ENCODE measurements at places on chromosomes 4 and X. TPM values are rescaled to one million over a fixed set of nuclear protein-coding genes. Genes with fewer than 3 reads are reported as not detected.

DNA sequence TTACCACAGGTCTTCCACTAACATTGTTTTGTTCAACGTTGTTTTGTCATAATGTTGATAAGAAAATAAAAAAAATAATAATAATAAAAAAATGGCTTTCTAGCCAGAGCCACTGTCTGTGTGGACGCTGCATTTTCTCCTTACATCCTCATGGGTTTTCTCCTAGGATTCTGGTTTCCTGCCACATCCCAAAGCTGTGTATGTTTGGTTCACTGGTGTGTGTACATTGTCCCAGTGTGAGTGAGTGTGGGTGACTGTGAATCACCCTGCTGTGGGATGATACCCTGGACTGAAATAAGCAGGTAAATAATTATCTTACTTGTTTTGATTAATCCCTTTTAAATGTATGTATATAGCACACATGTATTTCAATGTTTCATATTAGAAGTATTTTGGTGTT, 2154.4 kb upstream of the AGA start:
- DNase-seq = no peak

DNA sequence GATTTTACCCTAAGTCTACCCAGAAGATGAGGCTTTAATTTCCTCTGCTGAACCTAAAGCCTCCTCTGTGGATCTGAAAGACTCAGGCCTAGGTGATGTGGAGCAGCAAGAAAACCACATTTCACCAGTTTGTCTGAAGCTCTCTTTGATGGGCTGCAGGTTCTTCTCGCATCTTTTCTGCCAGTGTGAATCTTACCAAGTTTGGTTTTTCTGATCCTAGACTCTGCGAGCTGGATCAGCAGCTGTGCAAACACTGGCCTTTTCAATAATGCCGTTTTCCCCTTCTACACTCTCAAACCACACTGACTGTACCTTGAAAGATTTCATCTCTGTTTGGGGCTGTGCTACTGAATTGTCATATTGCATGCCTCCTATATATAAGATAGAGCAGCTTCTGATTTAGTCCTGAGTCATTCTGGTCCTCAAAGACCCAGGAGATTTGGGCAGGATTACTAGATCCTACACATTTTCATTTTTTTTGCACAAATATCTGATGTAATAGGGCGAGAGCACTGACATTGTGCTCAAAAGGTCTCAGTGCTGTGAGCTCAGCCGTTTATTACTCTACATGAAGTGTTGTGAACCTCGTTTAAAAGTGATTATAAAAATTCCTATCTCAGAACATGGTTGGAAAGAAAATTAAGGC, 133.6 kb upstream of the FAM9C start:
- no peak for DNase-seq

DNA sequence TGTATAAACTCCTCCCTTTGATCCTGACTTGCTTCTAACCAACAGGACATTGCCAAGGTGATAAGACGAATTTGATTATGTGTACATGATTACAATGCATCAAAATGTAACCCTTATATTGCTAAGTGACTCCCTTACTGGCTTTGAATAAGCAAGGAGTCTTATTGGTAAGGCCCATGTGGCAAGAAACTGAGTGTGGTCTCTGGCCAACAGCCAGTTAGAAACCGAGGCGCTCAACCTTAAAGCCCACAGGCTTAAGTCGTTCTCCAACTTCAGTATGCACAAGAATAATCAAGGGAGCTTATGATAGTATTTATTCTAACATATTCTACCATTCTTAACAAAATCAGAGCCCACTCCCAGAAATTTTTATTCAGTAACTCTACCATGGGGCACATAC, 374.2 kb upstream of the F9 start:
- DNase-seq = no peak

DNA sequence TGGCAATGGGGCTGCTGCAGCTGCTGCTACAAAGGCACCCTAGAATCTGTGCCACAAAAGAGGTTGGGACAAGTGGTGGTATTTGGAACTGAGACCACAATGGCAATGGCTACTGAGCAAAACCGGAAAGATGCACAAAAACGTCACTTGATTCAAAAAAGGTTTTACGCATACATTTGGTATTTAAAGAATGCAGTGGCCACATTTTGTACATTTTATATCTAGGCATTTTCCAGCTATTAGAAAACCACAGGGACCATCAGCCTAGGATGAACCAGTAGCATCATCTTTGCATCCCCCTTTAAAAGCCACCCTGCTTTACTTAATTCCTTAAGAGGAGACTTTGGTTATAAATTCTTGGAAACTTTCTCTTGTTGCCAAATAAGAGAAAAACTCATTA, 104.8 kb upstream of the CXCL13 start:
- DNase-seq = no peak

- no peak for DNase-seq
These were observed 202.1 kb upstream of the SLC7A11 start for GRCh38 chr4:138444260-138444659.

- no peak for DNase-seq
These were observed 20.6 kb upstream of the TEC start for GRCh38 chr4:48290146-48290772.

- DNase-seq = peak; percentile 9
These were observed 160.7 kb upstream of the LDB2 start for GRCh38 chr4:17058916-17059741.

- DNase-seq = no peak
These were observed 279.9 kb upstream of the SLIT2 start for GRCh38 chr4:19971829-19972228.

DNA sequence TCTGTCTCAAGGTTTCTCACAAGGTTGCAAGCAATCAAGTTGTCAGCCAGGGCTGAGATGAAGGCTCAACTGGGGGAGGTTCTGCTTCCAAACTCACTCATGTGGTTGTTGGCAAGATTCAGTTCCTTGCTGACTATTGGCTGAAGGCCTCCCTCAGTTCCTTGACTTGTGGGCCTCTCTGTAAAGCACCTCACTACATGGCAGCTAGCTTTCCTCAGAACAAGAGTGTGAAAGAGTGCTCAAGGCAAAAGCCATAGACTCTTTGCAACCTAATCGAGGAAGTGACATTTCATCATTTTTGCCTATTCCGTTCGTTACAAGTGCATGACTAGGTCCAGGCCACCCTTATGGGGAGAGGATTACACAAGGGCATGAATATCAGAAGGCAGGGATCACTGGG, 52.0 kb downstream of the CXorf58 start:
- no peak for DNase-seq

- DNase-seq = no peak
These were observed 7.5 kb downstream of the SEPTIN6 start for GRCh38 chrX:119685225-119686066.

DNA sequence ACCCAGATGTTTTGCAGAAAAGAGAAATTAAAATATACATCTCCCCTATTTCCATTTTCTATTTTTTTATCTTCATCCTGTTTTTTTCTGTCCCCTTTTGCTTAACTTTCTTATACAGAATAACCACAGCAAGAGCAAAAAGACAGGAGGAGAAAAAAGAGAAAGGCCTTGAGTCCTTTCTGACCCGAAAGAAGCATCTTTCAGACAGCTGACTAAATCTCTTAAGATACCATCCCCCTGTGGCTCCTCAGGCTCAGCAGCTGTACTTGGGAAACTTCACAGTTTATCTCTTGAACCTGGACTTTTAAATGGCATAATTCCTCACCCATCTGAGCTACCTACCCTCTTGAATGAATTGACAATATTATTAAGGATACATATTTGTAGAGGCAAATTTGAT, 100.2 kb downstream of the FIP1L1 start:
- DNase-seq = no peak

DNA sequence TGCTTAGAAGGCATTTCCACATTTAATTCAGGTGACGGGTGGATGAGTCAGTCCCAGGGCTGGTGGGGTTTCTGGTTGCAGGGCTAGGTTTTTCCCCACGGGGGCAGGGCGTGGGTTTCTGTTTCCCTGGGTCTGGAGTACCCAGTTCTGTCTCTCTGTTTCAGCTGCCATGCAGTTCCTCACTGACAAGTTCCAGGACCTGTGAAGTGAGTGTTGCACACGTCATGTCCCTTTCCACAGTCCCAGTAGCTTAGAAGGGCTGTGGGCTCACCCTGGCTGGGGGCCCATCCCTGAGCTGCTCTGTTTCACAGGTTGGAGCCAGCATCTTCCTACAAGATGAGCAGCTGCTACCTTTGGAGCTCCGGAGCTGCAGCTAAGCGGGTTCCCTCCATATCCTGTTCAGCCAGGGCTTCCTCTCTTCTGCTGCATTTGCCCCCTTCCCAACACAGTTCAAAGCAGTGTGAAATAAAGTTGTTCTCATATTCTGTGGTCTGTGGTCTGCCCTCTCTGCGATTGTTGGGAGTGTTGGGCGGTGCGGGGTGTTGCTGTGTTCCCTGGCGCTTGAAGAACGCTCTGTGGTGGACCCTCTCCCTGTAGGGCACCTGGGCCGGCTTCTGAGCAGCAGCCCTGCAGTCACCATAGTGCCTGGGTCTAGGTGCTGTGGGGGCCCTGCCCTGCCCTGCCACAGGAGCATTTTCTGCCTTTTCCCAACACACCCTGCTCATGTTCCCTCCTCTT, 3.9 kb downstream of the LOC101059915 start:
- no peak for DNase-seq

- DNase-seq = no peak
These were observed 223.8 kb downstream of the CHIC2 start for GRCh38 chr4:53840643-53841042.

GRCh38 chr4:71445811-71446210, 107.0 kb downstream of the SLC4A4 start:
- no peak for DNase-seq

GRCh38 chrX:130170752-130171445, 863 bp upstream of the RAB33A start:
- peak; percentile 76 for DNase-seq

- DNase-seq = no peak
These were observed 12.5 kb downstream of the HPF1 start for GRCh38 chr4:169745291-169745690.

GRCh38 chr4:48333587-48333986, 7.7 kb upstream of the SLAIN2 start:
- DNase-seq = no peak

DNA sequence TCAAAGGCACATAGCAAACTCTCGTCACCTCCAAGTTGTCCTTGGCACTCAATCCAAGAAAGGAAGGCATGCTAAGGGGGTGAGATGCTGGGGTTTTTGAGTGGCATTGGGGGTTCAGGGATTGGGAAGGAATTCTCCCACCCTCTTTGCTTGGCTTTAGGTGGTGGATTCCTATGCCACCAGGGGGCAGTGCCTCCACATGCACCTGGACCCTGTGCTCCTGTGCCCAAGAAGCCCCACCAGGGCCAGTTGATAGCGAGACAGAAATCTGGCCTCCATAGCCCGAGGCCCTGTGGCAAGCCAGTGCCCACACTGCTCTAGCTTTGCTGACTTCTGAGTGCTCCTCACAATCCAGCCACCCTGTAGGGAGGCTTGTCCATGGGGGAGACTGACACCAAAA, 2.0 kb upstream of the FATE1 start:
- DNase-seq = no peak

DNA sequence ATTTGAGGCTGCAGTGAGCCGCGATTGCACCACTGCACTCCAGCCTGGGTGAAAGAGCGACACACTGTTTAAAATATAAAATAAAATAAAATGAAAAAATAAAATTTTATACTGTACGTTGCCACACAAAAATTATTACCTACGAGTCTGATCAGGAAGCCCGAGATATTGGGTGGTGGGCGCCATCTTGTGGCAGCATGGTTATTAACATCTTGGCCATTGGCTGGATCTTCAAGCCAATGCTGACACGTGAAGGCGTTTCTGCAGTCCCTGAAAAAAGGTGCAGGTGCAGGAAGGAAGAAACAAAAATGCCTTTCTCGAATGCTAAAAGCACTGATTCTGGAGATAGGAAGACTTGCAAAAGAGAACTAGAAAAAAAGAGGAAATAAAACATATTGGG, 4.9 kb upstream of the TLR8 start:
- peak; percentile 3 for DNase-seq

- DNase-seq = no peak
These were observed 15.1 kb downstream of the TRAPPC2 start for GRCh38 chrX:13719192-13719856.

GRCh38 chr4:150782311-150782710, 200.4 kb downstream of the MAB21L2 start:
- DNase-seq = no peak

DNA sequence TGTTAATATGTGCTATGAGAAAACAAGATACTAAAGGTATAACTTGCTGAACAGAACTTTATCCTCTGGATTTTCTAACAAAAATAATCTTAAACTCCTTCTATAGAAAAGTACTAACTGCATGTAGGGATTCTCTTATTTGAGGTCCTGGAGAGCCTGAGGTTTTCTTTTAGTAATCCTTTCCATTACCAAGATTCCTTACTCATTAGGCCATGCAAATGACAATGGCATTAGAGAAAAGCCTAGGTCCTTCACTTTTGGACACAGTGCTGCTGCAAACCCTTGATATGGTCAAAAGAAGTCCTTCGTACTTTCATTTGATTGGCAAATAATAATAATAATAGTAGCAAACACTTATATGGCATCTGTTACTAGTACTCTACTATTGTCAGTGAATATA, 3.2 kb downstream of the MMRN1 start:
- no peak for DNase-seq

DNA sequence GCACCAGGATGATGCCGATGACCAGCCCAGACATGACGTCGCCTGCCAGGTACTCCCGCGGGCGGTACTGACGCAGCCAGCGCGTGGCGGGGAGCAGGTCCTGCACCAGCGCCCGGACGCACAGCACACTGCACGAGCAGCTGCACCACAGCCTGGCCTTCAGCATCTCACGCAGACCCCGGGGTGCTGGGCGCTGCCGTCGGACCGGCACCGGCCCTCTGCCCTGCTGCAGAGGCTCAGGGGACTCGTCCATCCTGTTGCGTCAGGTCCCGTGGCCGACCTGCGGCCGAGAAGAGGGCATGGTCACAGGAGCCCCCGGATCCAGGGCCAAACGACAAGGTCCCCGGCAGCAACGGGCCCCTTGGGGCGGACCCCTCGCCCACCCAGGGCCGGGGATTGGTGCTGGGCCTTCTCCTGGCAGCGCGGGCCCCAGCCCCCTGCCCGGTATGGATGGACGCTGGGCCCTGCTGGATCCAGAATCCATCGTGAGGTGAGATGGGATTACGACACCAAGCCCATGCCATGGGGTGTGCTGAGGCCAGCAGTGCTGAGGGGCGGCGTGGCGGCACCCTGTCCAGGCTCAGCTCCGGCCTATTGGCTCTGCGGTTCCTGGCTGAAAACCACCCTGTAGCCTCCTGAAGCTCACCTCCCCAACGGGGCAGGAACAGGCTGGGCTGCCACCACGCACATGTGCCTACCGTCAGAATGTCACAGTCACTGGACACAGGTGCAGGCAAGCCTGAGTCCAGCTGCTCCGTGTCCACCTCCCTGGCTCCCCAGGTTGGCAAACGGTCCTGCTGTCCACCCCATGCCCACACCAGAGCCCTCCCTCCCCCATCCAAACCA, 1.5 kb downstream of the SLC26A1 start:
- no peak for DNase-seq

DNA sequence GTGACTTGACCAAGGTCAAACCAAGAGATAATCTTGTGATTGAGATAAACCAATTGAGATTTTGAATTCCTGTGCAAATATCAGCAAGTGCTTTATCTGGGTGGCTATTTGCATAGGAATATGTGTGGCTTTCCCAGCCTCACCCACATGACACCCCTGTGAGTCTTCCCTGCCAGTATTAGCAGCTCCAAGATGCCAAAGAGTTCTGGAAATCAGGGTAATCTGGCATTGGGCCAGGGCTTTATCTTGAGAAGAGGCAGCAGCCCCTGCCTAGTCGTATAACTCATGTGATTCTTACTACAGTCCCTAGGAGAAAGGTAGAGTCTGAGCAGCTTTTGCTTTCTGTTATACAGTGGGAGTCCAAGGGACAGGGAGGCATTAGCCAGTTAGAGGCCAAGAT, 87.7 kb downstream of the RLIM start:
- no peak for DNase-seq

Gene PDZD4
- 148 TPM for total RNA-seq

Gene OGT
- 248 TPM for total RNA-seq

Gene HHIP
- total RNA-seq = 0.31 TPM

Gene FANCB
- total RNA-seq = 14.2 TPM

Gene REPS2
- total RNA-seq = 37.7 TPM

Gene PLXNA3
- 14.5 TPM for total RNA-seq
